Urothelium cell line (cell line): ENCODE measurements at places on chromosomes 5 and 9.
A peak's percentile ranks its signal among the peaks of the same experiment; 100 is the strongest.

- peak; percentile 15 for DNase-seq
Measured at GRCh38 chr9:82939451-82939850, 123.5 kb downstream of the RASEF start.

- DNase-seq: no peak
Measured at GRCh38 chr9:97900103-97900737, 22.1 kb downstream of the TRMO start.

GRCh38 chr5:43638107-43638506, 35.1 kb downstream of the NNT start:
- DNase-seq: no peak

- no peak for DNase-seq
Measured at GRCh38 chr9:15915711-15916110, 362.9 kb downstream of the CCDC171 start.

DNA sequence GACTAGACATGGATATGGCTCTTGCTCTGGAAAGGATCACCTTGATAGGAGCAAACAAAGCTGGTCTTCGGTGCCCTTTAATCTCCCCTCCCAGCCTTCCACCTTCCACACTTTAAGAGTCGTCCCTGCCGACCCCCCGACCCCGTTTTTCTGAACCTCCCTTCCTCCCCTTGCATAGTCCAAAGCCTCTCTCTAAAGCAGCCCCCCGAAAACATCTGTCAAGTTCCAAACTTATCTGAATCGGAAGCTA, 423 bp upstream of the NUP214 start:
- no peak for DNase-seq

DNA sequence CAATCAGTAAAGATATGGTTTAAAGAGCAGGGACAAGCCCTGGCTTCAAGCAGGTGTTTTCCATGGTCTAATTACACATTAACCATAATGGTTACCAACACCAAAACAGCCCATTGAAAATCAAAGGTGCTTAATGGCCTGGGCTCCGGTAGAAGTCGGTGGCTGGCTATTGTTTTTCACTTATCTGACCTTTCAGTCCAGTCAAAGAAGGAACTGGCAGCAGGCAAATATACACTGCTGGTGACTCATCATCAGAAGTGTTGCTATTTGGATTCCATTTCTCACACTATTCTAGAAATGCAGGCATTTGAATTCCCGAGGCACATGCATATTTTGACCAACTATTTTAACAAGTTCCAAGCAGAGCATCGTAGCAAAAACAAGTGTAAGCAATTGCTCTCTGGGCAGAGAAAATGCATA, 26.3 kb upstream of the GABRP start:
- DNase-seq: peak; percentile 35

DNA sequence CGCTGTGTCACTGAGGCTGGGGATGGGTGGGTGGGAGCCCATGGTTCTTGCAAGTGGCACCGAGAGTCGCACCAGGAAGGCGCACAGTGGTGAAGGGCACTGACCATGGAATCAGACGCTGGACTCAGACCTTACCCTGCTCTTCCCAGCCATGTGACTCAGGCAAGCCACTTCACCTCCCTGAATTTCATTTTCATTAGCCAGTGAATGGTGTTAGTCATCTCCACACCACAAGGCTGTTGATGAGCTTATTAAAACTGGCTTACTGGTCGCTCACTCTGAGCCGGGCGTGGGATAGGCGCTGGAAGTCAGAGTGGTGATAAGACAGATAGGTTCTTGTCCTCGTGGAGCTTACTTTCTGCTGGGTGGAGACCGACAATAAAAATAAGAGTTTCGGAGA, 25.1 kb downstream of the FGF18 start:
- no peak for DNase-seq

- DNase-seq: peak; percentile 40
Measured at GRCh38 chr9:36037549-36038122, 923 bp downstream of the RECK start.

- DNase-seq: no peak
Measured at GRCh38 chr9:94625835-94626234, 13.5 kb downstream of the FBP1 start.

DNA sequence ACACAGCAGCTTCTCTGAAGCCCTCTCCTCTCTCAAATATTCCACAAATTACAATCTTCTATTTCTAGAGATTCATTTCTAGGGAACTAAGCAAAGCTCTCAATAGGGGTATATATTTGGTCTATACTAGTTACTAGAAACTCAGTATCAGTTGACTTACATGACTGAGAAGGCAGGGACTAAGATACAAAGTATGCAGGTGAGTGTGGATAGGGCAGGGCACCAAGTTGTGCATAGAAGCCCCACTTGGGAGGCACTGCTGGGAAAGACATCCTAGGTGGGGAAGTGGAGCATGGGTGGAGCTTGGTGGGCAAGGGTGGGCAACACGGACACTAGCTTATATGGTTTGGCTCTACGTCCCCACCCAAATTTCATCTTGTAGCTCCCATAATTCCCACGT, 148.1 kb upstream of the RASA1 start:
- DNase-seq: no peak

- no peak for DNase-seq
Measured at GRCh38 chr5:6236858-6237481, 141.4 kb downstream of the MED10 start.

- no peak for DNase-seq
Measured at GRCh38 chr9:110284211-110284844, 28.0 kb upstream of the TXN start.

DNA sequence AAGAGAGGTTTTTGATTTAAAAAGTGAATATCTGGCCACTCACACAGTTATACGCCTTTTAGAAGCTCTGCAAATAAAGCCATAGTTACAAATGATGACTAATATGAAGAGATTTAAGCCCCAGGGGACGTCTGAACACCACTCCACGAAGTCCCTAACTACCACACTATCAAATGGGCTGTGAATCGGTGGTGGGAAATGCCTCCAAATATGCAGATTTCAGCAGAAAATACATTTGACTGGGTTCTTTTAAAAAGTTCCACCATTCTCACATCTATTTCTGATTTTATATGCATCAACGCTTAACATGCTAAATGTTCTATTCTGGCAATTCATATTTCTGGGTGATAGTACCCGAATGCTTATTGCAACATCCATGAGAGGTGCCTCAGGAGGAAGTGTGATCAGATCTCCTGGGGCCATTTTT, 22.5 kb downstream of the TICAM2 start:
- DNase-seq: no peak

DNA sequence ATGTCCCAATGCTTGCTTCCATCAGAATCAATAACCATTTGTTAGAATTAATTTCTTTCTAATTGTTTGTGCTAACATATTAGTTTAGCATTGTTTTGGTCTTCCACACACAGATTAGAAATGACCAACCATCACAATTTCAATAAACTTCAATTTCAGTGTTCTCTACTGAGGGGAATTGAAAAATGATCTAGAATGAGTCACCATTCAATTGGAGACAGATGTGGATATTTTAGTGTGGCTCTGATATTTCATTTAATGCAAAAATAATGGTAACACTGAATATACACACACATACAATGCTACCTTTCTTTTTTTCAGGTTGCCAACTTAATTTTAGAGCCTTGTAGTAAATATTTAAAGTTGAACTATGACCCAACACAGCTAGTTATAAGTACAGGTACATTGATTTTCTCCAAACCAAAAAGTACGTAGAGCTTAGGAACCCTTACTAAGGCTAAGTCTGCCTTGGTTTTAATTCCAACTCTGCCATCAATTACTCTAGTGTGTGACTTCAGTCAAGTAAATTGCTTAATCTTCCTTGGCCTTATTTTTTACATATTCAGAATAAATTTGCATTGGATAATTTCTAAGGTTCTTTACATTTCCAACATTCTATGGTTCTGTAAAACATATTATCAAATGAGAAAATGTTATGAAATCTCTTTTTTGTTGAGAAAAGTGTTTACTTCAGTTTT, 143.9 kb downstream of the DMRTA1 start:
- no peak for DNase-seq

- no peak for DNase-seq
Measured at GRCh38 chr5:66041627-66042026, 102.5 kb upstream of the SREK1 start.

DNA sequence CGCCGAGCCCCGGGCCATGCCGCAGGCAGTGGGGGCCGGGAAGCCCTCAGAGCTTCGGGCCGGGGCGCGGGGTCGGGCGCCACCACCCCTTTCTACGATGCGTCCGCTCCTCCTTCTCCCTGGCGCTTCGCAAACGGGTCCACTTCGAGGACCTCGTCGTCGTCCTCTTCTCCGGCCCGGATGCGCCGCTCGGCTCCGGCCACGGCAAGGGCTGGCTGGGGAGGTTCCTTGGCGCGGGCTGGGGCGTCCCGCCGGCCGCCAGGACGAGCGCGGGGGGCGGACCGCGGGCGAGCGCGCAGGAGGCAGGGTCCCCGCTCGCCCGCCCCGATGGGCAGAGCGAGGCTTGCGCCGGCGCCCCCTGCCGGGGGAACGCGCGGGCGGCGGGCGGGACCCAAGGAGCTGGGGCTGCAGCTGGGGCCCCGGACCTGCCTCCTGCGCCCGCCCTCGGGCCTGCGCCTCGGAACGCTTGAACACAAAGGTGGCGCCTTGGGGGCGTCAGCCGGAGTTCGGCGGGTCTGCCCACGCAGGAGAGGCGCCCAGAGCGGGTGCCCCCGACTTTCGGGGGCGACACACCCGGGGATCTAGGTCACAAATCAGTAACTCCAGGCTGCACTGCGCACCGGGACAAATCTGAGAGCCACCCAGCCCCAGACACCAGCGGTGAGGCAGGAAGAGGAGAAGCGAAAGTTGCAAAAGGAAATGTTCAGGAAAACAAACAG, at the start of gene ROR2:
Gene ROR2, minus strand, starts transcription at position 283 of the 719 bp plus-strand sequence.
- DNase-seq: peak; percentile 92

- no peak for DNase-seq
Measured at GRCh38 chr5:169318556-169318955, 17.6 kb upstream of the SLIT3 start.

GRCh38 chr5:73789851-73790281, 163.9 kb downstream of the ARHGEF28 start:
- no peak for DNase-seq

GRCh38 chr5:28132151-28132550, 1093.8 kb upstream of the CDH9 start:
- no peak for DNase-seq

- DNase-seq: no peak
Measured at GRCh38 chr5:178309271-178310013, 76.8 kb upstream of the PHYKPL start.

DNA sequence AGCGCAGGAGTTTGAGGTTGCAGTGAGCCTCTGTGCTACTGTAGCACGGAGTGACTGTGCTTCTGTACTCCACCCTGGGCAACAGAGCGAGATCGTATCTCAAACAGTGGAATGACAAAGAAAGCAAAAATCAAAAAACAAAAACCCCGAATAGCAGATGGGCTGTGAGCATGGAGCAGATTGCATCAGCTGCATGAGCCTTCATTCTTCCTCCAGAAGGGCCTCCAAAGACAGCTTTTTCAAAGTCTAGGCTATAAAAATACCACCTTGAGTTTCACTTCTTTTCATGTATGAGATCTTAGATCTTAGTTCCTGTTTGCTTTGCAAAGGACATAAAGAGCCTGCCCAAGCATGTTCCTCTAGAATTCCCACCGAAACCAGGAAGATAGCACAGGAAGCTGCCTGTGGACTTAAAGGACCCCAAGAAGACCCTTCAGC, 15.0 kb upstream of the HSPB3 start:
- DNase-seq: no peak

DNA sequence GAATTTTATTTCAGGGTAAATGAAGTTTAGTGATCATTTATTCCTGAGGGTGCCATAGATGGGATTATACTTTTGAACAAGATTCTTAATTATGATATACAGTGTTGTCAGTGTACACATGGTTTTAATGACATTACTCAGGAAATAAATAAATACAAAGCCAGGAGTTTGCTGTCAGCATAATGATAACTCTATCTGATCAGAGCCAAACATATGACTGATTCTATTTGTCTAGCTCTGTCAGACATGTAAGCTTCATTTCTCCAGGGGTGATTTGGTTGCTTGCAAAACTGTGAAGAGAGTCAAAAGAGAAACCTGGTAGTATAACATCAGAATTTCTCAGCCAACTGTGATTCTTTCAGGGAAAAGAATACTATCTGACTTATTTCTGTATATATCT, 1425.8 kb upstream of the C9orf72 start:
- no peak for DNase-seq

DNA sequence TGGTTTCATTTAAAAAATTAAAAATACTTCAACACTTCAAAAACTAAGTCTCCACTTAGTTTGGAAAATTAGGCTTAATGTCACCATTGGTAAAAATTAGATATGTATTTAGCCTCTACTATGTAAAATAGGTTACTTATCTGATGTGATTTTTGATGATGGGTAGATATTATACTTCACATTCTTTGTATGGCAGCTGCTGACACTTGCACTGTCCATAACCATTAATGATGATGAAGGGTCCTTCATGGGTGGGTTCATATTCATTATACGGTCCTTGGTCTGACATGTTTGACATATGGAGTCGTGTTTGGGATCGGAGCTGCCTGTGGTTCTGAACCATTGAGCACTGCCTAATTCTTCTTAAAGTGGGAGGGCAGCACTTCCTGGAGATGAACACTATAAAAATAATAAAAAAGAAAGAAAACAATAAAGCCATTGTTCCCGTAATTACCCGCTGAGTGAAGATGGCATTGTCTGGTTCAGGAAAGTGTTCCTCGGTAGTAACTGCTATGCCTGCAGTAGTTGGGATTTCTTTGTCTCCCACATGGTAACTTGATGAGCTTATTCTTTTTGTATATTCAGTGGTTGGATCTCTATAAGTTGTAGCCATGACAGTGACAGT, 2.2 kb downstream of the LRRTM2 start:
- DNase-seq: peak; percentile 17

- DNase-seq: no peak
Measured at GRCh38 chr9:7542693-7543092, 256.9 kb downstream of the DMAC1 start.

DNA sequence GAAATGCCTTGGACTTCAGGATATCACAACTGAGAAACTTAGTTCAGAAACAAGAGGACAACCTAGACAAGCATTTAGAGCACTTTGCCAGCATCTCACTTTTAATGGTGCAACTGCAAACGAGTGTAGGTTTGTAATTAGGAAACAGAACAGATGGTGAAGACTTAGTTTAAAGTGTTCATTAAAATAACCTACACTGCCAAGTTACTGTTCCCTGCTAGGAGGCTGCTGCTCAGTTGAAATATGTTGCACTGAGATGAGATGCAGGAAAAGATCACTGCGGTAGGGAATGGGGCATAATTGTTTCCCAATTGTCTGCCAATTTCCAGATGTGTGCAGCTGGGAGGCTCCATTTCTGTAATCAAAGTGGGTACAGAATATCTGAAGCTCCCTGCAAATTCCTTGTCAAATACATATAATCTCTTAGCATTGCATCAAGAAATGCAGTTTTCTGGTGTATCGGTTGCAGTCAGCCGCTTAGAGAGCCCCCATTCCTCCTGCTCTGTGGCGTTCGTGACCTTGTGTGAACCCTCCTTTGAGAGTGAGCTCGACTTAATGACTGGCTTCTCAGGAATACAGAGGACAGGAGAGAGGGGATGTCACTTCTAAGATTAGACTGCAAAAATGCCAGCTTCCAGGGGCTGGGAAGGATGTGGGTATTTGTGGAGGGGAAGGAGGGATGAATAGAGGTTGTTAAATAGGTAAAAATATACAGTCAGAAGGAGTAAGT, 448.9 kb downstream of the MED10 start:
- DNase-seq: no peak
